ENCODE measurements at places on chromosomes 16 and 17.

GRCh38 chr17:1783834-1784611 lies 22.2 kb downstream of the SERPINF1 start:
- DNase-seq = peak; percentile 74

DNA sequence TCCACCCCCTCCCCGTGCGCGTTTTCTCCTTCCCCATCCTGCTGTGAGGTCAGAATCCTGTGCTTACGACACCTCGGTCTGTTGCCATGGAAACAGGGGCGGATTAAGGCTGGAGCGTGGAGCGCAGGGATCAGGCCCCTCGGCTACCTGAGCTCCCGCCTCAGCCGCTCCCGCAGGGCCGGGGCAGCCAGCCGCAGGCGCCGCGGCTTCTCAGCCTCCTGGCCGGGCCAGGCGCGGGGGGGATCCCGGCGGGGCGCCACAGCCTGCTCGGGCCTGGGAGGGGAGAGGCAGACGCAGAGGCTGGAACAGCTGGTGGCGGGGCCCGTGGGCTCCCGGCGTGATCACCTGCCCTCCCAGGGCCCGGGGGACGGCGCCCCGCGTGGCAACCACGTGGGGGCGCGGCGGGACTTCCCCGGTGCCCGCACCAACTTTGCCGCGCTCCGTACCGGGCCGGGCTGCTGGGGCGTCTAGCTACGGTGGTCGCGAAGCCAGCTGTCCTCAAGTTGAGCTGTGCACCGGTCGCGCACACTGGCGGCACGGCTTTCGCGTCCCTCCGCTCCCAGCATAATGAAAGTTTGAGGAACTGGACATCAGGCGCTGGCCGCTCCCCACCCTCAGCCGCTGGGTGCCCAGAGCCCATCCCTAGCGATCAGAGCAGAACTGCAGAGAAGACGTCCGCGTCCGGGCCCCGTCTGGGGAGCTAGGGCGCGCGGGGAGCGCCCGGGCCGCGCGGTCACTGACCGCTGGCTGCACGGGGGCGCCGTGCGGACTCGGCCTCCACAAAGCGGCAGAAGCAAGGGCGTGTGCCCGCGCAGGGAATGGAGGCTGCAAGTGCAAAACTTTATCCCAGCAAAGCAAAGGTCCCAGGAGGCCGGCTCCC lies 1.2 kb downstream of the RTN4RL1 start:
- DNase-seq = peak; percentile 80

GRCh38 chr16:10606607-10607006 lies 26.2 kb upstream of the EMP2 start:
- no peak for DNase-seq

DNA sequence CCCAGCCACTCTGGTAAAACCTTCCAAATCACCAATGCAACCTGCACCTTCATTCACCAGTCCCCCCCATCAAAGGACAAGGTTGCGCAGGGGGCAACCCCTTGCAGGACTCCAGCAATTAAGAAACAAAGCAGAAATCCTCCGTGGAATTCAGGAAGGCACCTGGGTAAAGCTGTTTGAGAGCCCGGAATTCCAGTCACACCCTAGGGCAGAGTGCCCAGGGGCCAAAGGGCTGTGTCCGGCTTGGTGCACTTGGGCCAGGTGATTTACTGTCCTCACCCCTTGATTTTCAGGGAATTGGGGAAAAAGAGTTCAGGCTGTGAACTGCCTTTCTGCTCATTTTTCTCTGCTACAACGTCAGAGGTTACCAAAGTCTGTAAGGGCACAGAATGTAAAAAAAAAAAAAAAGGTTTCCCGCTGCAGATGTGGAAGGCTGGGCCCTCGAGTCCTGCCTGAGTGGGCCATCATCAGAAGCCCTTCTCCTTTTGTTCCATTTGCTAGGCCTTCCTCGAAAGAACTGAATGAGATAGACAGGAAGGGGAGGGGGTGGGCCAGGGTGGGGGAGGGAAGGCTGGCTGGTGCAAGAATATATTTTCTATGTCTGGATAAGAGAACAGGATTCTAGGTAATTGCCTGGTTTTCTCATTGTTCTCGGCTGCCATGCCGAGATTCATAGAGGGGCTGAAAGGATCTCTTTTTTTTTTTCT lies 266.5 kb upstream of the PSMD7 start:
- DNase-seq = no peak
